Left ventricle myocardium inferior (tissue), 1 donor: ENCODE measurements at places on chromosomes 1 and 21. TPM values are rescaled to one million over a fixed set of nuclear protein-coding genes. Genes with fewer than 3 reads are reported as not detected.

DNA sequence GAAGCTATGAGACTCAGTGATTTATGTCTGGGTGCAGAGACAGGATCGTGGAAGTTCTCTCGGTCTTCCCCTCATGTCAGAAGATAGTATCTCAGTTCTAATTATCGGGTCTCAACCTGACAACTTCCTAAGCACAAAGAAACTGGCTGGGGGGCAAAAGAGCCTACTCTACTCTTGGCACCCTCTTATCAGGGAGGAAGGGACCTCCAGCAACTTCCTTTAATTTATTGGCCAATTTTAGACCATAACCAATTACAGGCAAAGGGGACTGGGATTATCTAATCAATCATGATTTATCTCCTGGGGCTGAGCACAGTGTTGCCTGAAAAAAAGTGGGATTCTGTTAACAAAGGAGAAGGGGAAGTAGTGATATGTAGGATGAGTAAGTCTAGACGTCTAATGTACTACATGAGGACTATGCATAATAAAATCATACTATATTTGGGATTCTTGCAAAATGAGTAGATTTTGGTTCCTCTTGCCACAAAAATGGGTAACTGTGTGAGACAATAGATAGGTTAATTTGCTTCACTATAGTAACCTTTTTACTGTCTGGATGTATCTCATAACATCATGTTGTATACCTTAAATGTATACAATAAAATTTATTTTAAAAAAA, 98.8 kb downstream of the ZFYVE9 start:
- peaks cover 16% of the 10 kb centered on the region for H3K36me3 ChIP-seq
- H3K27ac ChIP-seq, result no peak overlapping the region
- H3K4me3 ChIP-seq, result no peak overlapping the region
- no peaks in the 10 kb centered on the region for H3K27me3 ChIP-seq

GRCh38 chr1:24189528-24189927, 2.4 kb upstream of the IFNLR1 start:
- peaks cover 36% of the 10 kb centered on the region for H3K27me3 ChIP-seq
- H3K4me1 ChIP-seq, result peaks cover 18% of the 10 kb centered on the region
- H3K27ac ChIP-seq, result no peak overlapping the region
- DNase-seq, result no peak

GRCh38 chr1:111656086-111657017, 36.8 kb downstream of the RAP1A start:
- no peak overlapping the region for H3K4me3 ChIP-seq
- no peaks in the 10 kb centered on the region for H3K27me3 ChIP-seq
- no peak for DNase-seq
- H3K36me3 ChIP-seq, result no peaks in the 10 kb centered on the region

DNA sequence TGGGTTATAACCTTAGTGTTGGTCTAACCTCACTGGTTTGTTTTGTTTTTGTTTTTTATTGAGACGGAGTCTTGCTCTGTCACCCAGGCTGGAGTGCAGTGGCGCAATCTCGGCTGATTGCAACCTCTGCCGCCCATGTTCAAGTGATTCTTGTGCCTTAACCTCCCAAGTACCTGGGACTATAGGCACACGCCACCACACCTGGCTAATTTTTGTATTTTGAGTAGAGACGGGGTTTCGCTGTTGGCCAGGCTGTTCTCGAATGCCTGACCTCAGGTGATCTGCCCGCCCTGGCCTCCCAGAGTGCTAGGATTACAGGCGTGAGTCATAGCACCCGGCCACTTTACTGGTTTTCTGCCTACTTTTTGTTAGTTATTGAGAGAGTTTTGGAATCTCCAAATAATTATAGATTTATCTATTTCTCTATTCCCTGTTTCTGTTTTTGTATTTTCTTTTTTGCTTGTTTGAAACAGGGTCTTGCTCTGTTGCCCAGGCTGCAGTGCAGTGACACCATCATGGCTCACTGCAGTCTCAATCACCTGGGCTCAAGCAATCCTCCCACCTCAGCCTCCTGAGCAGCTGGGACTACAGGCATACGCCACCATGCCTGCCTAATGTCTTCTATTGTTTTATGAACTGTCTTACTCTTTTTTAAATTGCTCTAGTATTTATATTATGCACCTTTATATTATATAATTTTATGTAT, 21.4 kb downstream of the SMG7 start:
- no peaks in the 10 kb centered on the region for H3K27me3 ChIP-seq
- H3K4me1 ChIP-seq, result peaks cover 37% of the 10 kb centered on the region
- H3K27ac ChIP-seq, result no peak overlapping the region
- H3K4me3 ChIP-seq, result no peak overlapping the region
- DNase-seq, result no peak
- H3K36me3 ChIP-seq, result no peaks in the 10 kb centered on the region

GRCh38 chr1:23505851-23506250, 21.9 kb upstream of the ASAP3 start:
- H3K36me3 ChIP-seq, result no peaks in the 10 kb centered on the region
- no peak for DNase-seq
- no peaks in the 10 kb centered on the region for H3K4me1 ChIP-seq
- H3K4me3 ChIP-seq, result no peak overlapping the region
- no peak overlapping the region for H3K27ac ChIP-seq
- H3K27me3 ChIP-seq, result no peaks in the 10 kb centered on the region

DNA sequence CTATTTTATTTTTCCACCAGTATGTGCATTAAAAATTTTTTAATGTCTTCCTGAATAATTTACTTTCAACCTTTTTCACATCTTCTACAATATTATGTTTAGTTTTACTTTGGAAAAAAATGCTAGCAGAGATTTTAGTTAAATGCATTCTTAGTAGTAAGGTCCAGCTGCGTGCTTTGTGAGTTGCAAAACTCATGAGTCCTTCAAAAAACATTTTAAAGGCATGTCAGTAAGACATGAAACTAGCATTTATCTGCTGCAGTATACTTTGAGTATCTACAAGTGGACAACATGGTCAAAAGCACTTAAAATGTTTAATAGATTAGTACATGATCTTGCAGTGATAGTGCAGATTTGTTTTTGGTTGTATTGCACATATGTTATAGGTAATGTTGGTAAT, 139.0 kb downstream of the HS2ST1 start:
- no peak overlapping the region for H3K27ac ChIP-seq
- peaks cover 12% of the 10 kb centered on the region for H3K4me1 ChIP-seq
- no peak overlapping the region for H3K4me3 ChIP-seq
- no peaks in the 10 kb centered on the region for H3K36me3 ChIP-seq

GRCh38 chr1:9238550-9238949, 4.0 kb downstream of the H6PD start:
- H3K4me1 ChIP-seq, result peaks cover 94% of the 10 kb centered on the region
- peak overlapping the region; percentile 97 for H3K27ac ChIP-seq
- no peak for DNase-seq
- no peaks in the 10 kb centered on the region for H3K27me3 ChIP-seq
- no peak overlapping the region for H3K4me3 ChIP-seq

DNA sequence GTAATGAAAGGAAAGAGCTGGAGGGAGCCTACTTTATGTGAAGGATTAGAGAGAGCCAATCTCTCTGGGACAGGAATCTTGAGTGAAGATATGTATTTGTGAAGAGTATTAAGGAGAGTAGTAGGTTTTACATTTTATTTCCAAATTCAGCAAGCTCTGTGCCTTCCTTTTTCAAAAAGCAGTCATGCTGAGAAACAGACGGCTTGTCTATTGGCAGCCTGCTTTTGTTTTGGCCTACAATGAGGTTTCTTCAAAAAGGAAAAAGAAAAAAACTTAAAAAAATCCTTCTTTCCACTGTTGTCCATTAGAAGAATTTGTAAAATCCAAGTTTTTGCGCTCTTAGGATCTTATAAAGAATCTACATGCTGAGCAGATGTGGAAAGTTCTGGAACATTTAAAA, 103.6 kb upstream of the PTGFR start:
- H3K27ac ChIP-seq, result peak overlapping the region; percentile 43
- H3K36me3 ChIP-seq, result no peaks in the 10 kb centered on the region
- H3K4me3 ChIP-seq, result no peak overlapping the region
- no peaks in the 10 kb centered on the region for H3K27me3 ChIP-seq
- H3K4me1 ChIP-seq, result no peaks in the 10 kb centered on the region
- DNase-seq, result no peak

DNA sequence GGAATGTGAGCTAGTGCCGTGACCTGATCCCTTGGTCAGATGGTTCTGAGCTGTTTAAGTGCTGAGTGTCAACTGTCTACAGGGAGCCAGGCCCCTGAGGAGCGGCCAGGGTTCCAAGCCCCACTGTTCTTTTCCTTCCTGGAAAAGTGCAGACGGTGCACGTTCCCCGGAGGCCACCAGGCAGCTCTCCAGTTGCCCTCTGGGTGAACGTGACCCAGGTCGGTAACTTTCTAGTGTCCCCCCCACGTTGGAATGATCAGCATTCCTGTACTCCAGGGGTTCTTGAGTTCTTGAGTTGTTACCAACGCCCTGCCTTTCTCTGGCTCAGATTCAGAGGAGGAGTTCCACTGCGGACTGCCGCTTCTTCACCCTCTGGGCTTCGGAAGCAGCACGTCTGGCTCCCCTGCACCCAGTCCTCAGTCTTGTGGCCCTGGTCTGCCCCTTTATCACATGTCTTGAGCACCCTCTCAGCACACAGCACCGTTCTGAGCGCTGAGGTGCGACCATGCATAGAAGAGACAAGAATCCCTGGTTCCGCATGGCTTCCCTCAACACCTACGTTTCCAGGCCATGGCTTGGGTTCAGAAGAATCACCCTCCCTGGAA, 131.5 kb downstream of the DHRS3 start:
- peaks cover 52% of the 10 kb centered on the region for H3K4me1 ChIP-seq
- H3K4me3 ChIP-seq, result no peak overlapping the region
- peak overlapping the region; percentile 74 for H3K27ac ChIP-seq
- DNase-seq, result peak; percentile 75

DNA sequence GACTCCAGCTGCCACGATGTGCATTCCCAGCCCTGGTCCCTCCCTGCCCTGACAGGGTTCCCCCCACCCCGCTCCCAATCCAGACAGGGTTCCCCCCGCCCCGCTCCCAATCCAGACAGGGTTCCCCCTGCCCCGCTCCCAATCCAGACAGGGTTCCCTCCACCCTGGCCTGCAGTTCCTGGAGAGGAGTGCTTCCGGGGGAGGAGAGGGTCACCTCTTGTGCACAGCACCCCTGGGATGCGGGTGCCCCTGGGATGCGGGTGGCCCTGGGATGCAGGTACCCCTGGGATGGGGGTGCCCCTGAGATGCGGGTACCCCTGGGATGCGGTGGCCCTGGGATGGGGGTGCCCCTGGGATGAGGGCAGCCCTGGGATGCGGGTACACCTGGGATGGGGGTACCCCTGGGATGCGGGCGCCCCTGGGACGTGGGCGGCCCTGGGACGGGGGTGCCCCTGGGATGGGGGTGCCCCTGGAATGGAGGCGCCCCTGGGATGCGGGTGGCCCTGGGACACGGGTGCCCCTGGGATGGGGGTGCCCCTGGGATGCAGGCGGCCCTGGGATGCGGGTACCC, 36.7 kb upstream of the SLC19A1 start:
- H3K27ac ChIP-seq, result no peak overlapping the region
- no peak for DNase-seq
- H3K4me1 ChIP-seq, result no peaks in the 10 kb centered on the region
- H3K4me3 ChIP-seq, result no peak overlapping the region
- H3K36me3 ChIP-seq, result no peaks in the 10 kb centered on the region

GRCh38 chr21:19420565-19420964, 1017.0 kb upstream of the TMPRSS15 start:
- DNase-seq, result no peak
- no peaks in the 10 kb centered on the region for H3K36me3 ChIP-seq
- H3K4me1 ChIP-seq, result no peaks in the 10 kb centered on the region
- no peak overlapping the region for H3K4me3 ChIP-seq
- no peaks in the 10 kb centered on the region for H3K27me3 ChIP-seq

GRCh38 chr1:34984435-34984792, 733 bp downstream of the TMEM35B start:
- H3K36me3 ChIP-seq, result peaks cover 19% of the 10 kb centered on the region
- peak overlapping the region; percentile 95 for H3K27ac ChIP-seq
- DNase-seq, result no peak
- H3K4me1 ChIP-seq, result peaks cover 40% of the 10 kb centered on the region
- no peaks in the 10 kb centered on the region for H3K27me3 ChIP-seq

DNA sequence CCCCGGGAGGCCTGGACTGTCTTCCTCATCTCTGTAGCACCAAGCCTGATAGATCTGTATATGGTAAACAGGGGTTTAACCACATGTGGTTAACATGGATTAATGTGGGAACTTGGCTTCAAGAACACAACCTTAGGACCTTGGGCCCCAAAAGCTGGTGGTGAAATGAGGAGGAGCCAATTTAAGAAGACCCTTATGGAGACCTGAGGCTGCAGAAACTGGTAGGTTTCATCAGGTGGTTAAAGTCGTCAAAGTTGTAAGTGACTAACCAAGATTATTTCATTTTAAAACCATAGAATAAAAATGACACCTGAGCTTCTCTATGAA, 14.0 kb downstream of the THEMIS2 start:
- H3K4me3 ChIP-seq, result no peak overlapping the region
- no peaks in the 10 kb centered on the region for H3K27me3 ChIP-seq
- H3K27ac ChIP-seq, result peak overlapping the region; percentile 30
- no peak for DNase-seq
- H3K36me3 ChIP-seq, result peaks cover 24% of the 10 kb centered on the region
- H3K4me1 ChIP-seq, result no peaks in the 10 kb centered on the region

GRCh38 chr1:47411436-47411835, 4.6 kb upstream of the FOXE3 start:
- no peaks in the 10 kb centered on the region for H3K4me1 ChIP-seq
- H3K4me3 ChIP-seq, result no peak overlapping the region
- no peak overlapping the region for H3K27ac ChIP-seq
- no peak for DNase-seq

- no peaks in the 10 kb centered on the region for H3K27me3 ChIP-seq
- no peaks in the 10 kb centered on the region for H3K36me3 ChIP-seq
- no peak overlapping the region for H3K4me3 ChIP-seq
- H3K4me1 ChIP-seq, result peaks cover 50% of the 10 kb centered on the region
Measured at GRCh38 chr1:198907423-198907746, 268.5 kb downstream of the PTPRC start.

DNA sequence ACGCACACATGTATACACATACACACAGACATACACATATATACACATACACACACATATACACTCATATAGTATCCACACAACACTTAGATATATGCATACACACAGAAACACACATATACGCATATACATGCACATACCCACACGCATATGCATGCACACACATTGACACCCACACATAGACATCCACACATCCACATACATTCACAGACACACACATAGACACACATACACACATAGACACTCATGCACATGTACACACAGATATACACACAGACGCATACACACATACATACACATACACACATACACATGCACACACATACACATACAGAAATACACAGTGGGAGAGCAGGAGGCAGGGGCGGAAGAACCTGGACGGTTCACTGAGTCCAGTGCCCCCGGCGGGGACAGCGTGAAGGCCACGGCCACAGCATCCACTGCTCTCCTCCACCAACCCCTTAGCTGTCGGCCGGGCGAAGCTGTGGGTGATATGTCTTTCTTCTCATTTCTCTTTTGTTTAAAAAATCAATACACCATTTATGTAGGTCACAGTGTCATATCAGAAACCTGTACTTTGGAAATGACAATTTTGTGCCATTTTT, 2.8 kb upstream of the C1QB start:
- no peak for DNase-seq
- peaks cover 56% of the 10 kb centered on the region for H3K27me3 ChIP-seq
- H3K4me1 ChIP-seq, result no peaks in the 10 kb centered on the region
- no peak overlapping the region for H3K27ac ChIP-seq
- H3K36me3 ChIP-seq, result no peaks in the 10 kb centered on the region
- H3K4me3 ChIP-seq, result no peak overlapping the region

Gene C1QA
- 70.1 TPM for total RNA-seq

Gene CTSK
- 8.2 TPM for total RNA-seq

Gene SH2D2A
- total RNA-seq, result 0.88 TPM

Gene PADI1
- total RNA-seq, result not detected

Gene SPATA1
- total RNA-seq, result 0.66 TPM

Gene HES2
- not detected for total RNA-seq

Gene RGS8
- total RNA-seq, result 0.05 TPM

Gene CEP104
- 32.2 TPM for total RNA-seq
